ENCODE measurements at places on chromosomes 7 and 10. TPM values are rescaled to one million over a fixed set of nuclear protein-coding genes. Genes with fewer than 3 reads are reported as not detected.
A peak's percentile ranks its signal among the peaks of the same experiment; 100 is the strongest.

The TECPR1 gene
- polyA plus RNA-seq, result 5.0 TPM

DNA sequence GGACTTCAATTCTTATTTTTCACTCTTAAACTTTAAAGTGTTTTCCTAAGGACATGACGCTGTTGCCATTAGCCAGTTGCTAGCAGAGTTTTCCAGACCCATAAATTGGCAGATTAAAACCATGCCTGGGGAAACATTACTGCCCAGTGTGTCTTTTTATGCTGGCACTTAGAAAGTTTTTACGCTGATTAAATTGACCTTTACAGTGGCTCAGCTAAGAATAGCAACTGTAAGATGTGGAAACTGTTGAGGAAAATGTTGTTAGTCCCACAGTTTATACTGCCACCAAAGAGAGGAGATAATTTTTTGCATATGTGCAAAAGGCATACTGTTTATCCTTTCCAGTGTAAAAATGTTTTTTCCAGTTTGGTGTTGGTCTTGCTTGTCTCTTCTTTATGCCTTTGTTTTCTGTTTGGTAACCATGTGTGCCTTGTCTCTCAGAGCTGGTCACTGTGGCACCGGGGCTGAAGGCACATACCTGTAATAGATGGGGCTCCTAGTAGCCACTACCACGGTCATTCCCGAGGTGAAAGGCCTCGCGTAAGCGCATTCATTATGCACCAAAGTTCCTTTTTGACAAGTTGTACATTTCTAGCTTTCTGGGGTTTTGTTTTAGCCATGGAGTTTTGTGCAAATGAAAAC lies 45.3 kb downstream of the CYP17A1 start:
- DNase-seq, result no peak

DNA sequence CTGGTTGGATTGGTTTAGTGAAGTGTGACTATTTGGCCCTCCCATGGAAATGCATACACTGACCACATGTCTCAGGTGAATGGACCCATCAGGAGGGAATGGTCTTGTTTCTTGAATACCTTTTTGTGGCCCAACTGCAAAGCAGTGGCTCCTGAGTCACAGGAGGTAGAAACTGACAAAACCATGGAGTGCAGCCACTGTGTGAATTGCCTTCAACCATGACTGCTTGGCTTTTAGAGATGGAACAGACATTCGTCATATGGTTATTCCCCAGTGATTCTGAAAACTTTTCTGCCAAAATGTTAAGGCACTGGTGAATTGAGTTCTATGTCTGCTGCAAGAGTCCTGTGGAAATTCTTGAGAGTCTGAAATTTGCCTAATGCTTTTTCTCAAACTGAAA lies 64.7 kb downstream of the CDK14 start:
- no peak for DNase-seq

The UBE3C gene
- polyA plus RNA-seq, result 60.6 TPM

DNA sequence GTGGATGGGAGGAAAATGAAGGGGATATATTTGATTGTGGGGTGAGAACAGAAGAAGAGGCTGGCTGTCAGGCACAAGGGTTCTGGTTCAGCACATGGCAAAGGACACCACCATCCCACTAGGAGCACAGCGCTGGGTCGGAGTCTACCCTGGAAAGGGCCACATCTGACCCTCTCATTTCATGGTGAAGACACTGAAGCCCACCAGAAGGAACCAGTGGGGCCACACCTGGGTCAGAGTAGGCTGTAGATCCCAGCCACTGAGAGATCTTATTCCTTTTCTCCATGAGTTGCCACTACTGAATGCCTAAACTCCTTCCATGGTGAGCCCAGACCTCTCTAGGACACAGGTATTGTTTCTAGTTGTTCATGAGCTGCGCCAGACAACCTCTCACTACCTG lies 25.8 kb downstream of the SFTPD start:
- no peak for DNase-seq

GRCh38 chr10:70974351-70974901 lies 86.1 kb upstream of the PCBD1 start:
- DNase-seq, result no peak

GRCh38 chr7:47563521-47563920 lies 18.4 kb downstream of the TNS3 start:
- no peak for DNase-seq

GRCh38 chr10:35079763-35080162 lies 10.4 kb downstream of the CUL2 start:
- DNase-seq, result no peak

GRCh38 chr10:103843854-103844570 lies 11.4 kb downstream of the SH3PXD2A start:
- no peak for DNase-seq

The OPN1SW gene
- not detected for polyA plus RNA-seq

GRCh38 chr7:100401811-100402210 lies 26.7 kb downstream of the ZCWPW1 start:
- no peak for DNase-seq

DNA sequence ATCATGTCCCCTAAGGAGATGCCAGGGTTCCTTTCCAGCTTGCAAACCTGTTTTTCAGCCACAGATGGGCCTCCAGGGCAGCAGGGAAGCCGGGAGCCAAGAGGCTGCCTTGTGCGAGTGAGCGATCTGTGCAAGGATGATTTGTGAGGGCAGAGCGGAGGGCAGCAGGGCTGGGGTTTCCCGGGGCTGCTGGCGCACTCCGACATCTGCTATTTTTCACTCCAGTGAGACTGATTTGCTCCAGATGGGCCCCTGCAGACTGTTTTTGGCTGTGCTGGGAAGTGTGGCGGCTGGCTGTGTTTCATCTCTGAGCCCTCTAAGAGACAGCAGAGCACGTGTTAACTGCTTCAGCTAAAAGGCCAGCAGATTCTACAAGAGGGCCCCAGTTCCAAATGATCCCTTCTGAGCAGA lies 466.2 kb downstream of the TYW1 start:
- DNase-seq, result no peak

GRCh38 chr7:48158404-48158803 lies 12.9 kb upstream of the ABCA13 start:
- DNase-seq, result no peak

DNA sequence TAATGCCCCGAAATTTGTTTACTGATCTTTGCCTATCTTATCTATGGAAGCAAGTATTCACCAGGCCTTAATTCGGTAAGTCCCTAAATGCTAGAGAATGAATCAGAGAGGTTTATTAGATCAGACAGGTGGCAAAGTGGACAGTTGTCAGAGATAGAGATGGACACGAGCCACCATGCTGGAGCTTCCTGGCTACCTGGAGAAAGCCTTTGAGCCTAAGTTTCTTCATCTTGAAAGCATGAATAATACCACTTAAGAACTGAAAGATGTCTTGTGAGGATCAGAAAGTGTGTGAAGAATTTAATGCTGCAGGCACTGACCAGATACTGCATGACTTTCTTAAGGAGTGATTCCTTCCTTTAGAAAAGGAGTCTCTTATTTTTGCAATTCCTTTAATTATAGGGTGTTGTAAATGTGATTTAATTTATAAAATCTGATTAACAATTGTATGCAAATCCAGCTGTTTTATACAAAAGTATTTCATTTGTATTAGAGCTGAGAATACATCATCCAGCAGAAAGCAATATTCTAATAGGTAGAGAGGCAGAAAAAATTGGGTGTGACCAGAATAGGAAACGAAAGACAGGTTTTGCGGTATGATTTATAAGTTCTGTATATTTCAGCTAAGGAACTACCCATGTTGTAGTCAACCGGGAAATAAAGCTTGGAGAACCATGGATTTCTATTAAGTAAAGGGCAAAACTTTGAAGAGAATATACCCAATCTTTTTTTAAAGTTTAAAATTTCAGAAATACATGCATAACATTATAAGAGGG lies 82.7 kb downstream of the SMURF1 start:
- no peak for DNase-seq

The UROS gene
- 65.9 TPM for polyA plus RNA-seq

The RBP3 gene
- not detected for polyA plus RNA-seq

The ITGA8 gene
- 0.25 TPM for polyA plus RNA-seq

- DNase-seq, result no peak
Measured at GRCh38 chr7:72435925-72436480, 23.9 kb upstream of the CALN1 start.

The NPTX2 gene
- polyA plus RNA-seq, result 0.02 TPM

- no peak for DNase-seq
Measured at GRCh38 chr7:4225361-4225771, 456.7 kb upstream of the FOXK1 start.

The CAMK2B gene
- polyA plus RNA-seq, result 0.12 TPM

DNA sequence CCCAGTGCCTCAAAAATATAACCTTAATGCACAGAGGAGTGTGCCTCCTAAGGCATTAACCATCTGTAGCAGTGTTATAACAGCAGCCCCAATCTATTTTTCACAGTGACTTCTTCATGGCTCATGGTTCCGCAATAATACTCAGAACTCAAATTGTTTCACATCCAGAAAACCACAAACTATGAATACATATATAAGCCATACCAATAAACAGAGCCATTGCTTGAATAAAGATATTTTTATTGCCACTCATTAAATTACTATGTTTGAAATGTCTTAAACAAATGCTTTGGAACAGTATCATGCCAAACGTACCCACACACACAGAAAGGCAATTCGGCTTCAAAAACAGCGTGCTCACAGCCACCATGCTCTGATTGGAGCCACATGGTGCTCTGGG lies 629.3 kb upstream of the NRP1 start:
- no peak for DNase-seq

- DNase-seq, result no peak
Measured at GRCh38 chr10:46217752-46218453, 68.9 kb upstream of the ANTXRL start.

- DNase-seq, result no peak
Measured at GRCh38 chr7:968205-969105, 6.9 kb downstream of the COX19 start.

The SLC26A3 gene
- not detected for polyA plus RNA-seq

DNA sequence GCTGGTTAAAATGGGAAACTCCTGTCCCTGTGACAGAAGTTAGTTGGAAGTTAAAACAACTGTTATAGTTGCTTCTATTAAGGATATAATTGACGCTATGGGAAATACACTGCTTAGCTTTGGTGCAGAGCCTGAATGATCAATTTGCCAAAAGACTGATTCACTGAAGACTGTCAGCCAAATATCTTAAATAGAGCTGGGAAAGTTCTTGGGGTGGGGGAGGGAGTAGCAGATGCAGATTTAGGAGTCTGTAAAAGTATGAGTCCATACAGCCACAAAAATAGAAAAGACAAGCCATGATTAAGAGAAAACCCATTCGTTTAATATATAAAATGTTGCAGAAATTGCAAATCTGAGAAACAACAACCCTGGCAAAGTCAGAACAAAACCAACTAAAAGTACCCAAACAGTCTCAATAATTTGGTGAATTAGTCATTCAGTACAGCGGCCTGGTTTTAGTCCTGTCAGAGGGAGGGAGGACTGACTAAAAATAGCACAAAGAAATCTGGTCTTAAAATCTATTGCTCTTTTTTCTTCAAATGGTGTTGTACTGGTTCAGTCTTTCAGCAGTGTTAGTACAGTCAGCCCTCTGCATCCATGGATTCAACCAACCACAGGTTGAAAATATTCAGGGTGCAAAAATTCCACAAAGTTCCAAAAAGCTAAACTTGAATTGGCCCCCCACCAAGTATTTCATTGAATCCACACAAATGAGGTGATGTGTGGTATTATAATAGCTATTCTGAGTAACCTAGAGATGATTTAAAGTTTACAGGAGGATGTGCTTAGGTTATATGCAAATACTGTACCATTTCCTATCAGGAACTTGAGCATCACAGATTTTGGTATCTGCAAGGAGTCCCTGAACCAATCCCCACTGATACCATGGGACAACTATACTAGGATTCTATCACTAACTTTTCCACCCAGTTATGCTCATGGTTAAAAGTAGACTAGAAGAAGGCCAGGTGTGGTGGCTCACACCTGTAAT lies 30.0 kb downstream of the STK17A start:
- DNase-seq, result peak; percentile 7
